ENCODE measurements at places on chromosomes 11 and 22. TPM values are rescaled to one million over a fixed set of nuclear protein-coding genes. Genes with fewer than 3 reads are reported as not detected.

GRCh38 chr11:2775083-2775625, 75.4 kb upstream of the KCNQ1OT1 start:
- peaks cover 22% of the 10 kb centered on the region for H3K4me1 ChIP-seq
- no peaks in the 10 kb centered on the region for H3K36me3 ChIP-seq
- H3K27ac ChIP-seq: no peak overlapping the region
- DNase-seq: no peak
- H3K27me3 ChIP-seq: no peaks in the 10 kb centered on the region

DNA sequence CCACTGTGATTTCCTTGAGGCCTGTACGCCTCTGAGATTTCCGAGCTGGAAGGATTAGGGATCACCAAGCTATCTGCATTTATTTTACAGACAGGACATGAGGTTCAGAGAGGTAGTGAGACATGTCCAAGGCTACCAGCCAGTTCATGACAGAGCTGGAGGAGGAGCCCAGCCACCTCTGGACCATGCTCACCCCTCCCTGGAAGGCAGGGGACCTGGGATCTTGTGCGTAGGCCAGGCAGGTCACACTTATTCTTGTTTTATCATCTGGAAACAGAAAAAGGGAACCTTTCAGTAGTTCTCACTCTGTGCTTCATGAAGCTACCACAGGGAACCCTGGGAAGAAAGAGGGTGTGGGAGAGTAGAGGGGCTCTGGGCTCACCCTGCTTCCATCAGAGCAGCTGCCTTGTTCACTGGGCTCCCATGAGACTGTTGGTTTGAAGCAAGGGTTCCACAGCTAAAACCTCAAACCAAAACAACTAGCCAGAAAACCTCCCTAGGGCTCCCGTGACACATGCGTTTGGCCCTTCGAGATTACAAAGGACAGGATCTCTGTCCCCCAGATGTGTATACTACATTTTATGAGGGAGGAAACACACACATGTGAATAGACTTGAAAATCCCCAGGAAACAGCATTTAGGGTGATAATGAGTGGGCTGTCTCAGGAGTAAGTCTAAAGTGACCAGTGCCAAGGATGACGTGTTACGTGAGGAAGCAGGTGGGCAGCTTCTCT, 106.4 kb downstream of the DSCAML1 start:
- no peaks in the 10 kb centered on the region for H3K36me3 ChIP-seq
- no peaks in the 10 kb centered on the region for H3K27me3 ChIP-seq
- H3K27ac ChIP-seq: no peak overlapping the region
- DNase-seq: no peak

- H3K4me3 ChIP-seq: no peak overlapping the region
- peaks cover 6% of the 10 kb centered on the region for H3K4me1 ChIP-seq
- peaks cover 9% of the 10 kb centered on the region for H3K27me3 ChIP-seq
- no peaks in the 10 kb centered on the region for H3K36me3 ChIP-seq
- no peak overlapping the region for H3K27ac ChIP-seq
Measured at GRCh38 chr22:24518771-24519485, 23.8 kb downstream of the UPB1 start.

GRCh38 chr22:22593250-22593649, 34.2 kb upstream of the PRAME start:
- H3K36me3 ChIP-seq: no peaks in the 10 kb centered on the region
- DNase-seq: no peak
- H3K27me3 ChIP-seq: peaks cover 9% of the 10 kb centered on the region
- H3K27ac ChIP-seq: no peak overlapping the region
- H3K4me1 ChIP-seq: peaks cover 6% of the 10 kb centered on the region
- no peak overlapping the region for H3K4me3 ChIP-seq

DNA sequence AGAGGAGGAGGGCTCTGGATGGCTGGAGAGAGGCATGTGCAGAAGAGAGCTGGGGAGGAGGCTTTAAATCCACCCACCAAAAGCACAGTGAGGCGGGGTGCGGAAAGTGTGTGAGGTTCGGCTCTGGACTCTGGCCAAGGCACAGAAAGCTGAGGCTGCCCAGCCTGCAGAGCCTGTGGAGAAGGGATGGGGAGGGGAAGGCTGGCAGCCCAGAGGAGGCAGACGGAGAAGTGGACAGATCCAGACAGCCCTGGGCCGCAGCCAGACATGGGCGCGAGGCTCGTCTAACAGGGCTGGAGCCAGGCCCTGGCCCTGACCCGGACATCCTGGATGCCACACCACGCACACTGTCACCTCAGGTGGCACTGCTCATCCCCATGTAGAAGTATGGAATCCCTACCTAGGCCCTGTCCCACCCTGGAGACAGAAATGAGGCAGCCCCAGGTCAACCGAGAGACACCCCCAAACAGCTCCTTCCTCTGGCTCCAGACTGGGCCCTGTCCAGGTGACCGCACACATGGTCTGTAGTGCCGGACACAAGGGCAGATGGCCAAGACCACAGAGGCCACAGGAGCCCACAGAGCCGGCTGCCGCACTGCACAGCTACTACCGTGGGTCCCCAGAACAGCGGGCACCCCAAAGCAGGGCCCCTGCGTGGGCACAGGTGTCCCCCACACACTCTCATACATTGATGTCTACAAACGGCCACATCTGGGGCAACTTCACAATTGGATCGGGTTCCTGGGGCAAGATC, 16.6 kb upstream of the MOB2 start:
- no peak overlapping the region for H3K27ac ChIP-seq
- DNase-seq: no peak
- no peaks in the 10 kb centered on the region for H3K27me3 ChIP-seq

DNA sequence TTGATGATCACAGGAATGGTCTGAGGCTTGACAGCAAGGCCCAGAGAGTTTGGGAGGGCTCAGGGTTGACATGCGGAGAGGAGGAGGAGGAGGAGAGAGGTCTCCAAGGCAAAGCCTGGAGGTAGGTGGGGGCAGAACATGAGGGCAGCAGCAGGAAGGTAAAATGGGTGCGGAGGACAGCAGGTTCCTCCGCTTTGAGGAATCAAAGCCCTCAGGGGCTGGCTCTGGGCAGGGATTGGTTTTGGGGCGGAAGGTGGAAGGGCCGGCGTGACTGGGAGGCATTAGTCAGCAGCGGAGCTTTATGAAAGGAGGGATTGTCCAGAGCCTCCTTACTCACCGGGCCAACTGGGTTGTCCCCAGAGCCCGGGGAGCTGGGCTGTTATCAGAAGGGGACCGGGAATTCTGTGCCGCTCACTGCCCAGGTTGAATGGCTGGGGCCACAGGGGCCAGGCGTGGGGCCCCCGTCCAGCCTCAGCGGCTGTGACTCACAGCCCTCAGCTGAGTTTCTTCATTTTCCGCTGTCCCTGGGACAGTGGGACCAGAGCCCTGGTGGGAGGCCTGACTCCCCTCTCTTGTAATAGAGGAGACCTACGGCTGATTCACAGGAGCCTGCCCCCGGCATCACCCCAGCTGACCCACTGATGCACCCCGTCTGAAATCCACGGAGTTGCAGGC, 36.2 kb downstream of the LIF start:
- H3K36me3 ChIP-seq: no peaks in the 10 kb centered on the region
- H3K27me3 ChIP-seq: peaks cover 6% of the 10 kb centered on the region
- peaks cover 30% of the 10 kb centered on the region for H3K4me1 ChIP-seq
- no peak overlapping the region for H3K4me3 ChIP-seq

DNA sequence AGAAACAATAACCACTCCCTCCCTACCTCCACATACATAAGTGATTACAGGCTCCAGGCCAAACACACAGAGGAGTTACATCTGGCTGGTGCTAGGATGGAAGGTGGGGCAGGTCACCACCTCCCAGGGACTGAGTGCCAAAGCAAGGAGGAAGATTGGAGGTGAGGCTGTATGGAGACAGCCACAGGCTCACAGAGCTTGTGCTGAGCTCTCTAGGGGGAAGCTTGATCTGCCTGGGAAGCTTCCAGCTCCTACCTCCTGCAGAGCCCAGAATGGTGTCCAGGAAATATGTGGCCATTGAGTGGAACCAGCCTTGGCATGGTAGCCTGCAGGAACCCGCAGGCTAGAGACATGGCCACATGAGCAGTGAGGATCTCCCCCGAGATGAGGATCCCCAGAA, 3.6 kb upstream of the MED15 start:
- no peak overlapping the region for H3K4me3 ChIP-seq
- peaks cover 15% of the 10 kb centered on the region for H3K4me1 ChIP-seq

DNA sequence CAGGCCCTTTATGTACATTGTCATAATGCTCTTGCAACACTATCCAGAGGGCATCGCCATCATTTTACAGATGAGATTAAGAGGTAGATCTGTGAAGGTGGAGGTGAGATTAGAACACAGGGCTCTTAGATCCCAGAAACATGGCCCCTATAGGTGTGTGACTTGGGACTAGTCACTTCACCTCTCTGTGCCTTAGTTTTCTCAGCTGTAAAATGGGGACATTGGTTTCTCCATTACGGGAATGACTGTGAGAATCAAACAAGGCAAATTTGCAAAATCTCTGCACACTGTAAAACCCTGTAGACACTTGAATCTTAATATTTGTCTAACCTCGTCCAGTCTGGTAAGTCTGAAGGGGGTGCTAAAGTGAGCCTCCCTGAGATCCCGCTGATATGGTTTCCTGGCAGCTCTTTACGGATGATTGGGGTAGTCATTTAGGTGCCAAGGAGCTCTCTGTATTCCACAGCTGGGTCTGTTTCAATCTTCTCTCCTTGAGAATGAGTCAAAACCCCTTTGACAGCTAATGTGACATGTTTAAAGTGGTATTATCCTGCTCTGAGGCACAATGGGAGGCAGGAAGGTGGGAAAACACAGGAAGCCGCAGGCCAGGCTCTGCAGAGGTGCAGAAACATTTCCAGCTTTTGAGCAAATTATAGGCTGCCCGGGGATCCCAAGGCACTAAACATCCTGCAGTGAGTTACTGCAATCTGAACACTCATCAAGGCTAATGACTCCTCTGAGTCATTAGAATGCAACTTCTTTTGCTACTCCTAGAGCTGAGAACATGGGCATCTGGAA, 140.8 kb downstream of the CCDC81 start:
- DNase-seq: no peak
- peaks cover 2% of the 10 kb centered on the region for H3K4me1 ChIP-seq
- no peaks in the 10 kb centered on the region for H3K36me3 ChIP-seq
- H3K27ac ChIP-seq: no peak overlapping the region
- no peak overlapping the region for H3K4me3 ChIP-seq

DNA sequence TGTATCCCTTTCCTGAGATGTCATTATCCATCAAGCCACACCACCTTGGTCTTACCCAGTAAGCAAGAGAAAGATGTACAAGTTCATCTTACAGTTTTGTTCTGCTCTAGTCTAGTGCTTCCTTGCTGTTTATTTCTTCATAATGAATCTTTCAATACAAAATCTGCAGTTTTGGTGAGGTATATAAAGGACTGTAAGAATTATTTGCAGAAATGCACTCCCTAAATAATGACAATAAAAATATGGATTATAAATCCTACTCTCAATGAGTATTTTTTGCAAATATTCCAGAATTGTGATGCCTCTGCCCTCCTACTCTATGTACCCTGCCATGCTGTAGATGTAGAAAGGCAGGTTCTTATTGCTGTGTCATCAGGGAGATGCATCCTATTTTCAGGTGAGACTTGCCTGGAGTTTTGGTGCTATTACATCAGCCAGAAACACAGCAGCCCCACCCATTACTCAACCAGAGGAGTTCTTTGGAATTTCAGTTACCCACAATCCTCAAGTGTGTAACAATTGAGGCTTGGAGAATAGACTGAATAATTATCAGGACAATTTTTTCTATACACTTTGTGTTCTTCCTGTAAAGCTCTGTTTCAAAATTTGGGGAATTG, at the start of gene OR10S1:
OR10S1 (minus strand) TSS at position 51 of the 617 bp plus-strand sequence. CDS start 117 bp downstream, outside the sequence.
- no peak within 1 kb of the TSS for H3K4me3 ChIP-seq
- H3K27me3 ChIP-seq: no peaks in the 10 kb centered on the region
- no peaks in the 10 kb centered on the region for H3K4me1 ChIP-seq
- H3K27ac ChIP-seq: no peak within 1 kb of the TSS

- H3K4me3 ChIP-seq: no peak overlapping the region
- no peak for DNase-seq
- H3K27ac ChIP-seq: no peak overlapping the region
- H3K4me1 ChIP-seq: peaks cover 12% of the 10 kb centered on the region
- H3K36me3 ChIP-seq: peaks cover 44% of the 10 kb centered on the region
Measured at GRCh38 chr11:44186321-44186930, 90.9 kb downstream of the EXT2 start.

GRCh38 chr22:43848366-43849171, 13.7 kb downstream of the SULT4A1 start:
- H3K27me3 ChIP-seq: peaks cover 5% of the 10 kb centered on the region
- no peak for DNase-seq
- H3K36me3 ChIP-seq: no peaks in the 10 kb centered on the region
- H3K27ac ChIP-seq: no peak overlapping the region
- no peak overlapping the region for H3K4me3 ChIP-seq

GRCh38 chr11:34236572-34236971, 121.2 kb downstream of the ABTB2 start:
- no peaks in the 10 kb centered on the region for H3K36me3 ChIP-seq
- H3K27ac ChIP-seq: no peak overlapping the region
- peaks cover 3% of the 10 kb centered on the region for H3K27me3 ChIP-seq
- no peak overlapping the region for H3K4me3 ChIP-seq

DNA sequence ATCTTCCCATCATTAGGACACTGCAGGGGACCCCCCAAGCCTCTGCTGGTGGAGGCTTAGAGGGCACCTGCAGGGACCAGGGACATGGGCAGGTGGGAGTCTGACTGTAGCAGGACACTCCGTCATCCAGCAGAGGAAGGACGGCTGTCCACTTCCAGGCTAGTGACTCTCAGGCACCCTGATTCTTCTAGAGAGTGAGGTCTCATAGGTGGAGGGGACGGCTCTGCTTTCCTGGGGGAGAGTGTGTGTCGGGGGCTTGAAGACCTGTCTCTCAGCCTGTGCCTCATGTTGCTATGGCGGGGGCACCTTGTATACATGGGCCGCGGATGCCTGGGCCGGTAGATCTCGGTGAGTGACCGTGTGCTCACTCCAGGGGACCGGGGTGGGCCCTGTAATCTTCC, 1116.6 kb downstream of the BRD1 start:
- H3K27ac ChIP-seq: no peak overlapping the region
- no peaks in the 10 kb centered on the region for H3K27me3 ChIP-seq
- H3K36me3 ChIP-seq: no peaks in the 10 kb centered on the region
- no peaks in the 10 kb centered on the region for H3K4me1 ChIP-seq
- no peak overlapping the region for H3K4me3 ChIP-seq
- DNase-seq: no peak

GRCh38 chr11:111001986-111002611, 243.4 kb upstream of the POU2AF2 start:
- no peaks in the 10 kb centered on the region for H3K4me1 ChIP-seq
- H3K36me3 ChIP-seq: no peaks in the 10 kb centered on the region
- peaks cover 10% of the 10 kb centered on the region for H3K27me3 ChIP-seq
- no peak overlapping the region for H3K4me3 ChIP-seq
- DNase-seq: no peak

- H3K27me3 ChIP-seq: no peaks in the 10 kb centered on the region
- H3K36me3 ChIP-seq: no peaks in the 10 kb centered on the region
- H3K4me1 ChIP-seq: no peaks in the 10 kb centered on the region
- no peak overlapping the region for H3K4me3 ChIP-seq
Measured at GRCh38 chr11:37353192-37353591, 755.2 kb upstream of the RAG2 start.

- H3K27ac ChIP-seq: peak overlapping the region; percentile 6
- H3K36me3 ChIP-seq: peaks cover 10% of the 10 kb centered on the region
- no peaks in the 10 kb centered on the region for H3K27me3 ChIP-seq
- DNase-seq: no peak
Measured at GRCh38 chr22:19058713-19059451, 63.3 kb downstream of the DGCR2 start.

GRCh38 chr22:33896575-33897447, 23.5 kb downstream of the LARGE1 start:
- H3K4me1 ChIP-seq: no peaks in the 10 kb centered on the region
- DNase-seq: no peak
- H3K4me3 ChIP-seq: no peak overlapping the region
- no peak overlapping the region for H3K27ac ChIP-seq
- H3K36me3 ChIP-seq: no peaks in the 10 kb centered on the region

Gene XPNPEP3
- 22.3 TPM for total RNA-seq

Gene KRTAP5-8
- total RNA-seq: not detected

Gene GSTT2B
- not detected for total RNA-seq

Gene INCENP
- 105 TPM for total RNA-seq

Gene VPREB3
- not detected for total RNA-seq

Gene EMID1
- not detected for total RNA-seq

Gene OTOG
- total RNA-seq: not detected

Gene MGAT3
- total RNA-seq: 1.0 TPM

Gene LYVE1
- not detected for total RNA-seq
